CD8-positive, alpha-beta memory T cell (primary cell): ENCODE measurements at places on chromosomes 11 and 22. TPM values are rescaled to one million over a fixed set of nuclear protein-coding genes. Genes with fewer than 3 reads are reported as not detected.

LRRC10B gene
- not detected for total RNA-seq

LMNTD2 gene
- total RNA-seq: 2.4 TPM

ESRRA gene
- 54.3 TPM for total RNA-seq

MPEG1 gene
- 1.2 TPM for total RNA-seq

- no peak overlapping the region for H3K4me3 ChIP-seq
- no peak for DNase-seq
- peaks cover 41% of the 10 kb centered on the region for H3K4me1 ChIP-seq
- no peak overlapping the region for H3K27ac ChIP-seq
These were observed 1.5 kb downstream of the GPR152 start for GRCh38 chr11:67450796-67451657.

GRCh38 chr11:1805525-1805924 is 29.3 kb upstream of the SYT8 start:
- H3K27ac ChIP-seq: no peak overlapping the region
- no peaks in the 10 kb centered on the region for H3K4me1 ChIP-seq
- DNase-seq: no peak
- no peaks in the 10 kb centered on the region for H3K36me3 ChIP-seq
- no peaks in the 10 kb centered on the region for H3K27me3 ChIP-seq
- no peak overlapping the region for H3K4me3 ChIP-seq

DNA sequence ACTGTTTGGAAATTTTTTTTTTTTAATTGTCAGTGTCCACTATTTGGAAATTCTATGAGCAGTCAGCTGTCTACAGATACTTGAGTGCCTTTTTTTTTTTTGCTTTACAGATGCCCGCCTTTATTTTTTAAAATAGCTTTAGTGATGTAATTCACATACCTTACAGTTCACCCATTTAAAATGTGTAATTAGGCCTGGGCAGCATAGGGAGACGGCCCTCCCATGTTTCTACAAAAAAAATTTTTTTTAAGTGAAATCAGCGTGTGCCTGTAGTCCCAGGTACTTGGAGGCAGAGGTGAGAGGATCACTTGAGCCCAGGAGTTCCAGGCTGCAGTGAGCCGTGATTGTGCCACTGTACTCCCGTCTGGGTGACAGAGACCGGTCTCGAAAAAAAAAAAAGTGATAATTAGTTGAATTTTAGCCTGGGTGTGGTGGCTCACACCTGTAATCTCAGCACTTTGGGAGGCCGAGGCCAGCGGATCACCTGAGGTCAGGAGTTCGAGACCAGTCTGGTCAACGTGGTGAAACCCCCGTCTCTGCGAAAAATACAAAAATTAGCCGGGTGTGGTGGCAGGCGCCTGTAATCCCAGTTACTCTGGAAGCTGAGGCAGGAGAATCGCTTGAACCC is 1.5 kb downstream of the ZNF143 start:
- H3K4me3 ChIP-seq: no peak overlapping the region
- H3K27ac ChIP-seq: peak overlapping the region; percentile 99
- no peaks in the 10 kb centered on the region for H3K36me3 ChIP-seq
- DNase-seq: no peak

GRCh38 chr11:35138606-35138942 is 397 bp upstream of the CD44 start:
- H3K36me3 ChIP-seq: no peaks in the 10 kb centered on the region
- peak overlapping the region; percentile 82 for H3K4me3 ChIP-seq
- peak overlapping the region; percentile 95 for H3K27ac ChIP-seq
- peaks cover 35% of the 10 kb centered on the region for H3K4me1 ChIP-seq

GRCh38 chr11:83695046-83695445 is 408.9 kb upstream of the CCDC90B start:
- no peak overlapping the region for H3K4me3 ChIP-seq
- H3K4me1 ChIP-seq: no peaks in the 10 kb centered on the region

GRCh38 chr11:88431675-88432341 is 94.3 kb upstream of the CTSC start:
- no peak overlapping the region for H3K27ac ChIP-seq
- H3K4me1 ChIP-seq: no peaks in the 10 kb centered on the region
- no peak overlapping the region for H3K4me3 ChIP-seq

GRCh38 chr11:70713988-70714665 is 315.8 kb downstream of the CTTN start:
- H3K36me3 ChIP-seq: no peaks in the 10 kb centered on the region
- DNase-seq: no peak
- H3K4me1 ChIP-seq: no peaks in the 10 kb centered on the region
- no peak overlapping the region for H3K27ac ChIP-seq
- H3K27me3 ChIP-seq: no peaks in the 10 kb centered on the region

DNA sequence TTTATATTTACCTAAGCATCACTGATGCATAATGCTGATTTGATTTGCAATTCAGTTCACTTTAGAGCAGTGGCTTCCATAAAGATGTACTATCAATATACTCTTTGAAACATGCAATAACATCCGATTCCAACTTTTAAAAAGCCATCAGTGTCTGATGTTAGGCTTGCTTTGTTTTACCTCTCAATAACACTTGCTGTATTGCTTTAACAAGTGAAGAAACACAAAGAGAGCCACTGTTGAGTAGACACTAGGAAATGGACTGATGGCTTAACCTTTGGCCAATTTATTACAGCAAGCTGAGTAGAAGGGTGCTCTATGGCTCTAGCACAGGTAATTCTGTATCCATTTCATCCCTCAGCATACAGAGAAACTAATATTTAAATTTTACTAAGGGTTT is 122.1 kb downstream of the FCHSD2 start:
- H3K4me3 ChIP-seq: no peak overlapping the region
- H3K4me1 ChIP-seq: no peaks in the 10 kb centered on the region
- no peaks in the 10 kb centered on the region for H3K27me3 ChIP-seq

- DNase-seq: peak; percentile 94
- H3K4me3 ChIP-seq: peak overlapping the region; percentile 78
- H3K27me3 ChIP-seq: no peaks in the 10 kb centered on the region
- peak overlapping the region; percentile 71 for H3K27ac ChIP-seq
- H3K36me3 ChIP-seq: no peaks in the 10 kb centered on the region
These were observed 19.6 kb upstream of the CCDC134 start for GRCh38 chr22:41780746-41781505.

DNA sequence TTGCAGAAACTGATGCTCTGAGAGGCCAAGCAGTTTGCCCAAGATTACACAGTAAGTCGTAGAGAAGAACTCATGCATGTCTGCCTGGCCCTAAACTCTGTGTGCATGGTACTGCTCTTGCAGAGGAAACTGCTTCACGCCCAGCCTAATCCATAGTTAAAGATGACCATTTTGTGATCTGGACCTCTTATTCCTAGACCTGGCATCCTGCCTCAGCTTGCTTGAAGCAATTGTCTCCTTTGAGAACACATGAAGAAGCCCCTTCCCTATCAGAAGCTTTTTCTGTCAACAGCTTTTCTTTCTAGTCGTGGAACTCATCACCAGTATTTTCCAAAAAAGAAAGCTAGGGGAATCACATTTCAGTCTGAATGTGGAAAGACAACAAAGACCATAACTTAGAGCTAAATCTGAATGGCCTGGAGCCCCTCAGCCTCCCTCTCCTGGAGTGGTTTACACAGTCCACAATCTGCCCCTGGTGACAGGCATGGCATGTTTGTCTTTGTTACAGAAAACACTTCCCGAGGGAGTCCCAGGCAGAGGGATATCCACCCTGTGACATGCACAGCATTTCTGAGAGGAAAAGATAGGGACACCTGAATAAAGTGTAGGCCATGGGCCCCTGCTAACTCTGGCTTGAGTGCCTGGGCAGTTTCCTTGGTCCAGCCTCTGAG is 2.9 kb upstream of the FZD4 start:
- no peak for DNase-seq
- peaks cover 5% of the 10 kb centered on the region for H3K4me1 ChIP-seq
- peaks cover 4% of the 10 kb centered on the region for H3K27me3 ChIP-seq
- H3K36me3 ChIP-seq: no peaks in the 10 kb centered on the region
